ENCODE measurements at places on chromosomes 12 and 14.
A peak's percentile ranks its signal among the peaks of the same experiment; 100 is the strongest.

- no peak for DNase-seq
Observed at GRCh38 chr12:32089156-32089555, 17.5 kb upstream of the BICD1 start.

GRCh38 chr12:111387747-111388323, 17.9 kb upstream of the SH2B3 start:
- DNase-seq = no peak

DNA sequence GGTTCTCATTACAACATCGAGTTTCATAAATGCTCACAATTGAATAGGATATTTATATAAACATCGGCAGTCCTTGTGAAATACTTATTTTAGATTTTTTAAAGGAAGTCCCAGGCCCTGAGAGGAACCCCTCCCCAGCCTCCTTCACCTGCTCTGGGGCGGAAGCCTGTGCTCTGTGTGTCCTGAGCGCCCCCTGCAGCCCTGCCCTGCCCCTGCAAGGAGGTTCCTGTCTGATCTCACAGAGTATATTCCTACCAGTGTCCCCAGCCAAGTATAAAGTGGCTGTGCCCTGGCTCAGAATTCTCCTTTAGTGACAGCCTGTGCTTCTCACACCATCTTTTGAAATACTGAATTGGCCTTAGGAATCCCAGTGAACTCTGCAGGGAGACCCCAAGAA, 659.5 kb downstream of the TMEM121 start:
- no peak for DNase-seq

- no peak for DNase-seq
Observed at GRCh38 chr14:28116716-28117115, 649.9 kb upstream of the FOXG1 start.

GRCh38 chr12:2691006-2691344, 103.8 kb upstream of the FKBP4 start:
- DNase-seq = peak; percentile 75

- DNase-seq = no peak
Observed at GRCh38 chr14:102897299-102898027, 25.0 kb upstream of the AMN start.

- peak; percentile 47 for DNase-seq
Observed at GRCh38 chr12:115437061-115437567, 753.1 kb upstream of the TBX3 start.

- DNase-seq = peak; percentile 49
Observed at GRCh38 chr14:101134851-101135433, 231.4 kb upstream of the RTL1 start.

GRCh38 chr14:21846227-21846885, 172.7 kb upstream of the OR4E1 start:
- DNase-seq = peak; percentile 39

- no peak for DNase-seq
Observed at GRCh38 chr14:34203251-34203722, 252.4 kb upstream of the EGLN3 start.

DNA sequence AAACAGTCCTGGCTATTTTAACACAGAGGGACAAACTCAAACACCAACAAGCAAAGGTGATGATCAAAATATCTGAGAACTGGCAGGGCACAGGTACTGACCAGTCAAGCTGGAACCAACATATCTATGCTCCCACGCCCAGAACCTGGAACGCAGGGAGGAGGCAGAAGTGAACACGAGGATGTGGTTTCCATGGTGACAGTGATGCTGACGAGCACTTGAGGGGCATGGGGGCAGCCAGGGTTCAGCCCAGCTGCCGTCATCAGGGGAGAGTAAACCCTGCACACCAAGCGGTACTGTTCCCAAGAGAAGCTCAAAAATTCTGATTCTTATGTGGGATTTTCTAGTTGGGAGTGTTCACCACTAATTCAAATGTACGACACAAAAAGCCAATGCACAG, 113.6 kb upstream of the SFSWAP start:
- no peak for DNase-seq

- DNase-seq = no peak
Observed at GRCh38 chr12:69067713-69068112, 134.7 kb upstream of the CPM start.

DNA sequence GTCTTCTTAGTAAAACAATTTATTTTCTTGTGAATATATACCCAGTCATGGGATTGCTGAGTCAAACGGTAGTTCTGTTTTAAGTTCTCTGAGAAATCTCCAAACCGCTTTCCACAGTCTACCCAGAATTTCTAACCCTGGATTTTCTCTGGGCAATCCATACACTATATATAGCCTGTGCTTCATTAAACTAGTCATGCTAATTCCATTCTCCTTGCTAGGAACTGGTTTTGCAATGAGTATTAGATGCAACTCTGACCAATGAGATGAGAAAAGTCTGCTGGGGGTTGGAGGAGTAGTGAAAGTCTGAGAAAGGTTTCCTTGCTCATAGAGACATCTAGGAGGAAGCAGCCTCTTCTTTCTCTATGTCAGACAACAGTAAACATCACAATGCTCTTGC, 196.1 kb upstream of the CDKN3 start:
- no peak for DNase-seq

DNA sequence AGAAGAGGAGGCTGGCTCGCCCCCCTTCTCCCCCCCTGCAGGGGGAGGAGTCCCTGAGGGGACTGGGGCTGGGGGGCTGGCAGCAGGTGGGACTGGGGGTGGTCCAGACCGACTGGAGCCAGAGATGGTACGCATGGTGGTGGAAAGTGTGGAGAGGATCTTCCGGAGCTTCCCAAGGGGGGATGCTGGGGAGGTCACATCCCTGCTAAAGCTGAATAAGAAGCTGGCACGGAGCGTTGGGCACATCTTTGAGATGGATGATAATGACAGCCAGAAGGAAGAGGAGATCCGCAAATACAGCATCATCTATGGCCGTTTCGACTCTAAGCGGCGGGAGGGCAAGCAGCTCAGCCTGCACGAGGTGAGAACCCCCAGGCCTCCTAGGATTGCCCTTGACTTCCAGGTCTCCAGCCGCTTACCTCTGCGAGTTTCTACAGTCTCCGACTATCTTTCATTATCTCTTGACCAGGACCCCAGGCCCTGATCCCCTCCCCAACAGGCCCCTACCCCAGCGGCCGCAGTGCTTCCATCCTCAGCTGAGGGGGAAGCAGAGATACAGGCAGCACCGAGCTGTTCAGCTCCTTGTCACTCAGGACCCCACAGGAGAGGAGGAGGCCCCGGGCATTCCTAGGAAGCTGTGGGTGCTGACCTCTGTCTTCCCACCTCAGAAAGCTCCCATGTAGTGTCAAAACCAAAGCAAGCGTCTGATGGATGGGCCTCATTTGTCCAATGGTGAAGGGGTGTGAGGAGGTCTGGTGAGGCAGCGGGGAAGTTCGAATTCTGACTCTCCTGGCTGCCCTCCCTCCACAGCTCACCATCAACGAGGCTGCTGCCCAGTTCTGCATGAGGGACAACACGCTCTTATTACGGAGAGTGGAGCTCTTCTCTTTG, 3.0 kb downstream of the NAB2 start:
- DNase-seq = no peak

DNA sequence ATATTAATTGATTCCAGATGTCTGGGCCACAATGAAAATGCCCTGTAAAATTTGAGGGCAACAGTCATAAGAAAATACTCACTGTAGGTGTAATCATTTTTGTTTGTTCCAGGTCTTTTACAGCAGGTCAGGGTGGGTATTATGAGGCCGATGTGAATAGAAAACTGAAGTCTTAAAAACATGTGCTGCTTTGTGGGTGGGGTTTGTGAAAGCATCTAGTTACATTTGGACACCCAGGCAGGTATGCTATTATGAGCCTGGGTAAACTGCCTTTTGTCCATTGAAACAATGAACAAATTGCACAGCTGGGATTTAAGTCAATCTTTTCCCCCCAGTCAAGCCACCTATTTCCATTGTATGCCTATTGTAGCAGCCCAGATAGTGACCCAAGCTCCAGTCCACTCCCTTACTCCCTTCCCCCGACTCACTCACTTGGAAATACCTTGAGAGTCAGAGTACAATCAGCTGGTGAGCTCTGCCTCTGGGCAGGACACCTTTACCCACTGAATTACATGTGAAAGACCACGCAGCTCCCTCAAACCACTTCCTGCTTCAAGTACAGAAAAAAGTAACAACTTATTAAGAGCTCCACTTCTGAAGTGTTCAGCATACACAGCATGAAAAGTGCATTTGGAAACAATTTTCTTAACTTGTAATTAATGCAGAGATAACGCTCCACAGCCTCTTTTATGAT, 1.8 kb downstream of the IGF1 start:
- peak; percentile 86 for DNase-seq

- DNase-seq = no peak
Observed at GRCh38 chr14:64062381-64063115, 209.7 kb downstream of the SYNE2 start.

GRCh38 chr12:11650286-11651281, 1.1 kb downstream of the ETV6 start:
- DNase-seq = peak; percentile 67

GRCh38 chr12:80382254-80382653, 61.8 kb upstream of the PTPRQ start:
- DNase-seq = no peak

- DNase-seq = no peak
Observed at GRCh38 chr14:48925184-48925583, 661.0 kb downstream of the RPS29 start.

DNA sequence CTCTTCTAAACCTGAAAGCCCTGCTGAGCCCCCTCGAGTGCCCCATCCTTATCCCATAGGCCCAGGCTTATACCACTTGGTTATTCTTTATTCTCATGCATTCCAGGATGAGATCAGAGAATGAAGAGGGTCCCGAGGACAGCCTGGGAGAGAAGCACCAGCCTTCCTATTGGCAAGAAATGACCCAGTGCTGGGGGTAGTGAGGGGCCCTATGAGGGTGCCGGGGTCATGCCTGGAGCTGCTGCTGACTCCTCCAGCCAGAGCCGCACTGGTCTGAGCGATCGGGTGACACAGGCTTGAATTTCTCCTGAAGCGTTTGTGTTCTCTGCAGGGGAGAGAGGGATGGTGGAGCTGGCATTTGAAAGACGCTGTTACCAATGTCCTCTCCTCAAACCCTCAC, 18.1 kb downstream of the MORN3 start:
- no peak for DNase-seq

DNA sequence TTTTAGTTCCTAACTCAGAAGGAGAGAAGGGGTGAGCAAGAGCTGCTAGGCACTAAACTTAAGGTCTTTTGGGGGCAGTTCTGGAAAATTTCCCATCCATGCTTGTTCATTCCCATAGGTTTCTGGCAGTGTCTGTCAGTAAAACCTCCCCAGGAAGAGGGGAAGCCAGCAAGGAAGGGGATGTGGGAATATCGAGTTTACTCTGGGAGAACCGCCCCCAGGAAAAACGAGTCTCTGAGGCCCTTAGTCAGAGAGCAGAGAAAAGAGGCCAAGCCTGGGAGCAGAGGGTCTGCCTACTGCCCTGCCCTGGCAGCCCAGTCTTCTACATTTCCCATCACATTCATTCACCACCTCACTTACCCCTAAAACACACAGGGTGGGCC, 55.9 kb downstream of the TMCC3 start:
- DNase-seq = no peak

DNA sequence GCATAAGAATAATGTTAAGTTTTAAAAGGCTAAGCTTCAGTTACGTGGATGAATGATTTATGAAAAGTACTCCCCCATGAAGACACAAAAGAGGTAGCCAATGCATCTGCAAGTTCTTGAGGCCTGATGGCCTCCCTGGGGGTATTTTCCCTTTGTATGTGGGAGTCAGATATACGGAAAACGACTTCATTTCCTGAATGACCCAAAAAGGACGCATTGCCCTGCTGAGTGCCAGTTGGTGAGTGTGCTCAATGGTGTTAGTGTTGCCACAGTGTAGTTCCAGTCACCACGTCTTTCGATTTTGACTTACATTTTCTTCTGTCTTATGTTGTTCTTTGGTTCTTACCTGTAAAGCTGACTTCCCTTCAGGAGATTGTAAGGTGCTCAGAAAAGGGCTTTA, 8.0 kb downstream of the ETV6 start:
- DNase-seq = no peak

DNA sequence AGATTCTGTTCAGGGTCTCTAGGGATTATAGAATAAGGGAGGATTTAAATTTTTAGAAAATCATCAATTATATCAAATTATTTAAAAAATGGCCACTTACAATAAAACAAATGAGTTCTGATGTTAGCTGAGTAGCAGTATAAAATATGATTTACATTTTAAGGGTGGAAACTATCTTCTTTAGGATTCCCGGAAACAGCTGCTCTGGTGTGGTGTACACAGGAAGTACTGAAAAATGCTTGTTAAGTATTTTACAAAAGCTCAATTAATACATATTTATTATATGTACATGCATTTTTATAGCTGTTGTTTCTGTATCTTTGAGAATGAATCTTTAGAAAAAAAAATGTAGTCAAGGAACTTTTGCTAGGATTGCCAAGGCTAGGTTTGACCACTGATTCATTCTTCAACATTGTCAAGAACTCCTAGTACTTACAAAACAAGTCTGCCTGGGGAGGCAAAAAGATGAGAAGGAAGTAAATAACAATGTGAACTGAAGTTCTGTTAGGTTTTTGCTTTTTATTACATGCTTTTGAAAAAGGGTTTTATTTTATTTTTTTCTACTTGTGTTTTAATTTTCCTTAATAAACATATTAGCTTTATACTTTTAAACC, 48.0 kb downstream of the ARF6 start:
- peak; percentile 55 for DNase-seq

DNA sequence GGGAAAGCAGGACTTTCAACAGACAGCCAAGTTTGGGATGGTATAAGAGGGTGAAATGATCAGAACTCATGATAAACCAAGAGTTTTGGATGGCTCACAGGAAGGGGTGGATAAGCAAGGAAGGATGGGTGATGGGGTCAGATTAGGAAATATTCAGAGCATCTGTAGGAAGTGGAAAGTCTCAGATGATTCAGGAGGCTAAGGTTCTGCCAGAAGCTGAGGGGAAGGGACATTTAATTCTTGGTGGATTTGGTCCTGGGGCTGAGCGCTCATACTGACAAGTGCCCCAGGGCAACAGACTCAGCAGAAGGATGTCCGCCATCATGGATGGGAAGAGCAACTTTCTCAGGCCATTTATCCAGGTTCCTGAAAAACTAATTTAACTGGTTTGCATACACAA, 28.4 kb upstream of the BDKRB2 start:
- DNase-seq = no peak

DNA sequence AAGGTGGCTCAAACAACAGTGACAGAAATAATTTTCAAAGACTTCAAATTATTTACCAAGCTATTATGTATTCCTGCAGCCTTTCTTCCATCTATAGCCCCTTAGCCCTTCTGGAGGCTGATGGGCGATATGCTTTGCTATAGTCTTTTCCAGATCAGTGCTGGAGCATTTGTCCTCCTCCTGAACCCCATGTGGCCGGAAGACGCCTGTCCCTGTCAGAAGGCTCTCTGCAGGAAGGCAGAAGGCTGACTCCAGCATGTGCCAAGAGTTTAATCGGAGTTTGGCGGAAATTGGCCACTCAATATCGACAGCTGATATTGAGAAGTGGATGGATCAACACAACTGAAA, 49.3 kb upstream of the MAX start:
- no peak for DNase-seq

GRCh38 chr14:93789228-93790130, 1.2 kb upstream of the PRIMA1 start:
- no peak for DNase-seq

Data from Jurkat, Clone E6-1 (cell line).